Natural killer cell (primary cell): ENCODE measurements at places on chromosomes 11 and 22. TPM values are rescaled to one million over a fixed set of nuclear protein-coding genes. Genes with fewer than 3 reads are reported as not detected.

Gene CSF2RB
- total RNA-seq: 274 TPM

Gene SLC2A11
- total RNA-seq: 11.8 TPM

Gene ANKK1
- total RNA-seq: 0.93 TPM

Gene ALDH3B2
- not detected for total RNA-seq

Gene PYGM
- 4.1 TPM for total RNA-seq

DNA sequence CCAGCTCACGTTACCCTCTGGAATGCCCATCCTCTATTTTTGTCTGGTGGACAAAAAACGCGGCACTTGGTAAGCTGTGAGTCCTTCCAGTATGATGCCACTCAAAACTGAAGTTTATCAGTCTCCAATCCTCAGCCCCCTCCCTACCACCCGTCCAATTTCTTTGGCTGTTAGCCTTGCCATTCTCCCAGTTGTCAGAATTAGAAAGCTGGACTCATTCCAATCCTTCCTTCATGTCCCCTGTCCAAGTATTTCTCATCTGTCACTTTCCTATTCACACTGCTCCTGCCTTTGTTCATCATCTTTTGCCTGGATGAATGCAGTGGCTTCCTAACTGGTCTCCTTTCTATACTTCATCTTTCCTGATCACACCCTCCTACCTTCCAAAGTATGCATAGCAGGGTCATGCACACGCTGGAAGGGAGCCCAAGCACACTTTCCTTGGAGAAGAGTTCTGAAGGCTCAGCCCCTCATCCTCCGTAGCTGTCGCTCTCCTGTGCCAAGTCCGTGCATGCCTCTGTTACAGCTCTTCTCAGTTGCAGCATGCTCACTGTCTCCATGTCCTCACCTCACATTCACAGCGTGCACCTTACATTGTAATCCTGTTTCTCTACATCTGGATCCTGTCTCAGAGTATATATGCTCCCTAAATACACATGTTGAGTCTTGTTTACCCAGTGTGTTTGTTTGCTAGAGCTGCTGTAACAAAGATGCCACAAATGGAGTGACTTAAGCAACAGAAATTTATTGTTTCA, 19.4 kb downstream of the APLP2 start:
- DNase-seq: no peak

DNA sequence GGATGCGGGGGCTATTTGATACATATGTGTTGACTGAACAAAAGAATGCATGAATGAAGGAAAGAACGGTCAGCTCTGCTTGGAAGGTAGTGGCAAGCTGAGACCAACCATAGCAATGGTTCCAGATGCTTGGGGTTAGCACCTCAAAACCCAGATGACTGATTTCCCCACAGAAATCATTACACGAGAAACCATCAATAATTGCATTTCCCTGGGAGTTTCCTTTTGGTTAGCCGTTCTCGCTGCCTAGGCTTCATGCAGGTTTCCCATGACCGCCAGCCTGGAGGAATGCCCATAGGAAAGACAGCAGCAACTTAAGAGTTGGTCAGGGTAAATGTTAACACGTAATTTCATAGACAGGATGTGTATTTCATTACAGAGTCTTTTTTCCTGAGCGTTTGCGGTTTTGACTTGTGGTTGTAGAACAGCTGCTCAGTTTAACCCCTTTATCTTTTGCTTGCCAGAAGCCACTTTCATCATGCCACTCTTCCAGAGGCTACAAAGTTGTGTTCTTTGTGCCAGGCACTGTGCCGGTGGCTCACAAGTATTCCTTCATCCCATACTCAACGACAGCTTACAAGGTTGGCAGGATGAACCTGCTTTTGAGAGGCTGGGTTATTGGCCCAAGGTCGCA, 2.8 kb downstream of the IL17RA start:
- DNase-seq: peak; percentile 36

- no peak for DNase-seq
Measured at GRCh38 chr11:76769645-76770586, 13.2 kb upstream of the TSKU start.

GRCh38 chr22:41092847-41093411, 537 bp downstream of the EP300 start:
- no peak for DNase-seq

GRCh38 chr11:113627946-113628345, 78.2 kb downstream of the TMPRSS5 start:
- DNase-seq: no peak

DNA sequence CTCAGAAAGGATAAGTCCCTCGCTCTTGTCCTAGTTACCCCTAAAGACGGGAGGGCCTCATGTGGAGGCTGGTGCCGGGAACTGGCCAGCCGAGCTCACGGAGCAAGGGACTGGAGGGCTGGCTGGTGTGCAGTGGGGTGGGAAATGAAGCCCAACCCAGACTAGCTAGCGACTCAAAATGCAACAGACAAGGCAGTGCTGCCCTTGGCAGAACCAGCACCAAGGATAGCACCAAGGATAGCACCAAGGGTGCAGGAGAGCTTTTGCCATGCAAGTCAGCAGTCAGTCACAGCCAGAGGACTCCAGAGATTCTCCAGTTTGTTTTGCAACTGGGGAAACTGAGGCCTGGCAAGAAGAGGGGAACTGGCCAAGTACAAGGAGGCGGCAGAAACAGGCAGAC, 6.5 kb upstream of the BATF2 start:
- DNase-seq: peak; percentile 1

GRCh38 chr11:61874377-61874809, 17.0 kb downstream of the FADS3 start:
- DNase-seq: no peak
